ENCODE measurements at places on chromosomes 12 and 14.
A peak's percentile ranks its signal among the peaks of the same experiment; 100 is the strongest.

DNA sequence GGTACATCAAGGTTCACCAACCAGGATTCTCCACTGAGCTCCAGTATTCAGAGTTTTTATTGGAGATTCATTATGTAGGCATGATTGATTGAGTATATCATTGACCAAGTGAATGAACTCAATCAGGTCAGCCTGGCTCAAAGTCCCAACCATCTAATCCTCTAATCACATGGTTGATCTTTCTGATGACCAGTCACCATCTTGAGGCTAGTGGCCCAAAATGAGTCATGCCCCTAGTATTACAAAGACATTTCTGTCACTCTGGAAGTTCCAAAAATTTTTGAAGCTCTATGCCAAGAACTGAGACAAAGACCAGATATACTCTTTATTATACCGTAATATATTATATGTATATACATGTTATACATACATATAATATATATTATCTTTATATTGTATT lies 75.9 kb upstream of the ATF7IP start:
- no peak for DNase-seq

- peak; percentile 76 for DNase-seq
These were observed 108.0 kb upstream of the MAX start for GRCh38 chr14:65210118-65210821.

DNA sequence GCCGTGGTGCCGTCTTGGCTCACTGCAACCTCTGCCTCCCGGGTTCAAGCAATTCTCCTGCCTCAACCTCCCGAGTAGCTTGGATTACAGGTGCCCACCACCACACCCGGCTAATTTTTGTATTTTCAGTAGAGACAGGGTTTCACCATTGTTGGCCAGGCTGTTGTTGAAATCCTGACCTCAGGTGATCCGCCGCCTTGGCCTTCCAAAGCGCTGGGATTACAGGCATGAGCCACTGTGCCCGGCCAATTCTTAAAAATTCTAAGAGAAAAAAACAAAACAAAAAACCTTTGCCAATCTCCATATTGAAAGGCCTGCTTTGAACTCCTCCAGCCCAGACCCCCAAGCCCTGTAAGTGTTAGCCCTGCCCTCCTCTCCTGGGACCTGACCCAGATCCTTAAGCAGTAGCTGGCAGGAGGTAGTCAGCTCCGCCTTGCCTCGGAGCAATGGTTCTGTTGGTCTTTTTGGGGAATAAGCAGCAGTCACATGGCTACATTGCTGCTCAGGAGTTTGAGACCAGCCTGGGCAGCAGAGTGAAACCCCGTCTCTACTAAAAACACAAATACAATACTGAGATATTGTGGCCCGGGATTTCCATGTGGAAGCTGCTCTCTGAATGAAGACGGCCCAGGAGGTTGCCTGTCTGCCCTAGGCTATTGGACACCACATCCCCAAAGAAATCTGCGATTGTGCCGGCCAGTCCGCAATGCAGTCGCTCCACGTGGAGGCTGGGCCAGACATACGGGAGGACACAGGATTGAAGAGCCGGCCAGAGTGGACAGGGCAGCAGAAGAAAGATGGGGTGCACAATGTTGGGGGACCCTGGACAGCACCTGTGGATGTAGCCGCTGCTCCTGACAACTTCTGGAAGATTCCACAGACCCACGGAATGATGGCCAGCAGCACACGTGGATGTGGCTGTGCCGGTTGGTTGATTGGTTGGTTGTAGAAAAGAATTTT lies 28.8 kb upstream of the BEGAIN start:
- DNase-seq: no peak

DNA sequence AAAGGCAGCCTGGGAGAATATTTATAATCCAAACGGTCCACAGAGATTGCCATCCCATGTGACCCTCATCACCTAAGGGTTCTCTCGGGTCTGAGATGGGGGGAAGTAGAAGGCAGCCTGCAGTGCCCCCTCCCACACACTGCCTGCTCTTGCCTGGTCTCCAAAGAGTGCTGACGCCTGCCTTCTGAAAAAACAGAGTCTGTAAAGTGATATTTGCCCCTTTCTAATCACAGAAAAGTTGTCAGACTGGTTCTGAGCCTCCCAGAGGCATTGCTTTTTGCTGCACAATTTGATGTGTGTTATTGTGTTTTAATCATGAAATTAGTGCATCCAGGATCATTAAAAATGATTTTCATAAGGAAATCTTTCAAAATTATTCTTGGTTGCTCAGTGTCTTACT lies 59.2 kb downstream of the TMEM30B start:
- DNase-seq: no peak

GRCh38 chr12:55789171-55789570 lies 28.4 kb downstream of the SARNP start:
- no peak for DNase-seq

DNA sequence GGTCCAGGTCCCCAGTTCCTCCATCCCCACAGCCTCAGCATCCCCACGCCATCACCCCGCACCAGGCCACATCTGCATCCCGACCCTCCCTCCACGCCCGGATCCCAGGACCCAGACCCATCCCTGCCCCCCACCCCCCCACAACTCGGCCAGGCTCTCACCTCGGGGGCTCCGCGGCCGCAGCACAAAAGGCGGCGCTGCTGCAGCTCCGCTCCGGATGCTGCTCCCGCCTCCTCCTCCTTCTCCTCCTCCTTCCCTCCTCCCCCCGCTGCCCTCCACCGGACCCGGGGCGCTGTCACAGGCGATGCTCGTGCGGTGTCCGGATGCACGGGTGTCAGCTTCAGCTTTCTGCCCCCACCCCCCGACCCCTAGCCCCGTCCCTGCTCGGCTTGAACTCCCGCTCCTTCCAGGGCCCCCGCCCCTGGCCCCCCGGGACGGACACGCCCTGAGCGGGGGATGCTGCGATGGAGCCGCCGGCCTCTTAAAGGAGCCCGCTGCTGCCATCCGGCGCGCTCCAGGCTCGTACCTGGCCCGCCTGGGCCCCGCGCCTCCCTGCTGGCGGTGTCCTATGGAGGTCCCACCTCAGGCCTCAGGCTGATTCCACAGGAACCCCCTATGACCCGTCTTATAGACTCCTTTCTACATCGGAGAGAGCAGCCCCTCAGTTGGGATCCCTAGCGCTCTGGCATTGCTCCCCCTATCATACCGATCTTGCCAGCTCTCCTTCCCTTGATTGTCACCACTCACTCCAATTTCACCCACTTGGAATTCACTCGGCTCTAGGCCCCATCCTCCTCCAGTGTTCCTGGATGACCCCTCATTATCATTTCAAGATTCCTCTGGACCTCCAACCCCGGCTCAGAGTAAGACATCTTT lies at the start of gene MAP3K12:
Gene MAP3K12 (minus strand): TSS at position 193 of the 876 bp plus-strand sequence. CDS start 12,067 bp downstream, outside the sequence.
- DNase-seq: no peak

DNA sequence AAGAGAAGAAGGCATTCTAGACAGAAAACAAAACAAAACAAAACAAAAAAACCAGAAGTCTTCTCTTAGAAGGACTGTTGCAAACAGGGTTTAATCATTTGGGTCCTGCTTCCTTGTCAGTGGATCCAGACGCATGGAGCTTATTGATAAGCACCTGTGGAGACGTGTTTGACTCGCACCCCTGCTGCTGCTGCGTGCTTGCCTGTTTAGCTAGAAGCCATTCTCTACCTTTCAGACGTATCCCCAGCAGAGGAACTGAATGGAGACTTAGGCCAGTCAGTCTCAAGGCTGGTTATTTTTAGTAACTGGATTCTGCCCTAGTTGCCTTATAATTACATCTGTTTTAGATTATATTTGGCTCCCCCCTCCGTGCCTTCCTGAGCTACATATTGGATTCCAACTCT lies 186.1 kb upstream of the EEA1 start:
- DNase-seq: peak; percentile 52

DNA sequence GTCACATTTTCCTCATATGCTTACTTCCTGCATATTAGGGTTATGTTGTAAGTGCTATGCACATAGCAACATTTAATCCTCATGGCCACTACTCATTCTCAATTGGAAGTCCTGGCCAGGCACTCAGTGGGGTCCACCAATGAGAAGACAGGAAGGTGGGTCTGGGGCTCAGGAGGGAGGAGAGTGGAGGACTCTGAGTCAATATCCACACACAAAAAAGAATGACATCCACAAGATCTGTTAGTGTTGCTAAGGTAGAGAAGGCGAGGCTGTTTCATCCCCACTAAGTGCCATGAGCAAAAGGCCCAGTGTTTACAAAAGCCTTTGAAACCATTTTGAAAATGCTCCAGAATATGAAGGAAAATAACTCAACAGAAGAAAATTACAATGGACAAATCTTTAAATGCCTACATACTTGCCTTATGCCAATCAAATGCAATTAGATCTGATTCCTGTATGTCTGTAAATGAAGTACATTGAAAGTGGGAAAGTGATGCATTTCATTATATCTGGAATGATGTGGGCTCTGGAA lies 53.9 kb downstream of the EID3 start:
- peak; percentile 16 for DNase-seq

- no peak for DNase-seq
These were observed 623.0 kb downstream of the AACS start for GRCh38 chr12:125688223-125688622.

DNA sequence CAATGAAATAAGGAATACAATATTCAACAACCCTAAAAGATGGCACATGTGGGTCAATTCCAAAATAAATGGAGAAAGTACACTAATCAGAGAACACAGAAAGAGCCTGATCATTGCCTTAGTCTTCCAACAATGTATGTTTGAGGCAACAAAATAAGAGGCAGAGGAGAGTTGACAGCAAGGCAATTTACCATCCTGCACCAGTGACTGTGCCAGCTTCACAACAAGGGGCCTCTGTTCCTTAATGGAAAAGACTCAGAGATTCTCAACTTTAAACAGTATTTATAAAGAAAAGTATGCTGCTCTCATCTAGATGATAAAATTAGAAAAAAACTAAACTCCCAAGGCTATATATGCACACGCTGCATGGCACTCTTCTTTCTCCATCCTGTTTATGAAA lies 25.9 kb downstream of the EPS8 start:
- no peak for DNase-seq

DNA sequence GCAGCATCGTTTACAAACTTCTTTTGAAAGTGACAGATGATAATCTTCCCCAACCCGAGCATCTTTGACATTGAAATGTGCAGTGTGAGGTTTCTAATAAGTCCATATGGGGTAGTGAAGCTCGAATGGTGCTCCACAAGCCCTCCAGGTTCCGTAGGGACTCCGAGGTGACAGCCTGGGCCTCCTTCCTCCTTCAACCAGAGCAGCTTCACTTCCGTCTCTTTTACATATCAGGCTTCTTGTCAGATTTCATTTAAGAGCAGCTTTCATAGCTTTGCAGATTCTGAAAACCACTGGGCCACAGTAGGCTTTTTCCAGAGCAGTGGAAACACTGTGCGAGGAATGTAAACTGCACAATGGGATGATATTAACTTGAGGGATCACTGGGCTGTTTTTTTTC lies 103.6 kb upstream of the CPM start:
- DNase-seq: no peak

DNA sequence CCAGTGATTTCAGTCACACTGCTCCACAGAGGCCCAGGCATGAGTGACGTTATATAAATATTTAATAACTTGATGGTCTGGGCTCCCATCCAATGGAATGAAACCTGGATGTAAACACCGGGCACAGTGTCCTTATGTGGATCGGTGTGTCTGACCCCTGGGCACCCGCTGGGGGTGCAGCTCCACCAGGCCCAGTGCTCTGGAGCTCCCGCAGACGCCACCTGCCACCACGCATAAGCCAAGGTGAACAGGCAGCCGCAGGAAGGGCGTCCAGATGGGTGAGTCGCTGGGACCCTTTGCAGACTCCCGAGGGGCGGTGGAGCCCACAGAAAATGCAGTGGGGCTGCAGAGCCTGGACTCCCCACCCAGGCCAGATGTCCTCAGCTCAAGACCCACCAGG lies 121.6 kb downstream of the SCARB1 start:
- no peak for DNase-seq

GRCh38 chr14:71261206-71261605 lies 353.9 kb downstream of the PCNX1 start:
- no peak for DNase-seq

GRCh38 chr12:104750061-104750460 lies 208.0 kb downstream of the SLC41A2 start:
- peak; percentile 94 for DNase-seq

GRCh38 chr12:3532931-3533702 lies 42.1 kb downstream of the PRMT8 start:
- DNase-seq: no peak

DNA sequence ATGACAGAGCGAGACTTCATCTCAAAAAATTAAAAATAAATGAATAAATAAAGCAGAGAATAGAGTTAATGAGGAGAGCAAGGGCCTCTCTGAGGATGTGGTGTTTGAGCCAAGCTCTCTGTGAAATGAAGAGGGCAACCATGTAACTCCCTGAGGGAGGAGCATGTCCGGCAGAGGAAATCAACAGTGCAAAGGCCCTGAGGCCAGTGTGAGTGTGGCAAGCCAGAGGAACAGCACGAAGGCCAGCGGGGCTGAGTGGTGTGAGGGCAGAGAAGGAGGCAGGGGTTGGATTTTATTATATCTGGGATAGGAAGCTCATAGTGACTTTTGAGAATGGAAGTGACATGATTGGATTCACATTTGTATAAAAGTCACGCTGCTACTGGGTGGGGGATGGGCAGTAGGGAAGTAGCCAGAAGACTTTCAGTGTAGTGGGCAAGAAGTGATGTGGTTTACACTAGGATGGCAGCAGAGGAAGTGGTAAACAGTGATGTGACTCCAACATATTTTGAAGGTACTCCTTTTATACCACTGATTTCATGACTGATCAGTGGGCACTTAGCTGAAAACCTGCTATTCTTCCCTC lies 10.3 kb upstream of the LRP1-AS start:
- peak; percentile 49 for DNase-seq

- DNase-seq: peak; percentile 44
These were observed 12.2 kb upstream of the ITPR2 start for GRCh38 chr12:26845057-26845666.

DNA sequence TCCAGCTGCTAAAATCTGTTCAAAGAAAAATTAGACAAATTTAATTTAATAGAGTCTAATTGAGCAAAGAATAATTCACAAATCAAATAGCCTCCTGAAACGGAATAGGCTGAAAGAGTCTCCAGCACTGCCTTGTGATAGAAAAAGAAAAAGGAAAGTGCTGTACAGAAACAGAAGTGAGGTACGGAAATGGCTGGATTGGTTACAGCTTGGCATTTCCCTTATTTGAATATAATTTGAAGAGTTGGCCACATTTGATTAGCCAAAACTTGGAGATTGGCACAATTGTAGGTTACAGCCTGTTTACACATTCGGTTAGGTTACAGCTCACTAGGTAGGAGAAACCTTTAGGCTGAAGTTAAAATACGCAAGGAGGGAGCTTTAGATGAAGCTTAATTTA lies 24.8 kb upstream of the PCED1B start:
- DNase-seq: no peak

DNA sequence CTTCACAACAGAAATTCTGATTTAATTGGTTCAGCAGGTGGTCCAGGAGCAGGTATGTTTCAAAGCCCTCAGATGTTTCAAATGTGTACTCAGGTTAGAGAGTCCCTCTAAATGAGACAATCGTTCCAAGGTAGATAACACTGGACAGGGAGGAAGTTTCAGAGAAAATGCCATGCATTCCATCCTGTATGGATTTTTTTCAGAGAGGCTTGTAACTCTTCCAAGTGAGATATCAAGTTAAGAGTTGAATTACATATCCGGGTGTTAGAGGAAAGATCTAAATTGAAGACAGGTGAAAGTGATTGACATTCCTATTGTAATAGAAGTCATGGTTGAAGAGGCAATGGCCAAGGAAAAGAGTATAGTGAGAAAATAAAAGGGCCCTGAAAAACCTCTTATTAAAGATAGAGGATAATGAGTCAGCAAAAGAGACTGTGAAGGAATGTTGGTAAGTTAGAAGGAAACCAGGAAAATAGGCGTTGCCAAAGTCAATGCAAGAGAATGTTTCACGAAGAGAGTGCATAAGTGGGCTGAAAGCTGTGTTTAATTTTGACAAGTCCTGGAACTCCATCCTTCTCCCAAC lies 105.8 kb downstream of the BMP4 start:
- no peak for DNase-seq
